ENCODE measurements at places on chromosomes 7 and 10.

- DNase-seq = no peak
Measured at GRCh38 chr10:77228559-77228958, 409.0 kb downstream of the KCNMA1 start.

DNA sequence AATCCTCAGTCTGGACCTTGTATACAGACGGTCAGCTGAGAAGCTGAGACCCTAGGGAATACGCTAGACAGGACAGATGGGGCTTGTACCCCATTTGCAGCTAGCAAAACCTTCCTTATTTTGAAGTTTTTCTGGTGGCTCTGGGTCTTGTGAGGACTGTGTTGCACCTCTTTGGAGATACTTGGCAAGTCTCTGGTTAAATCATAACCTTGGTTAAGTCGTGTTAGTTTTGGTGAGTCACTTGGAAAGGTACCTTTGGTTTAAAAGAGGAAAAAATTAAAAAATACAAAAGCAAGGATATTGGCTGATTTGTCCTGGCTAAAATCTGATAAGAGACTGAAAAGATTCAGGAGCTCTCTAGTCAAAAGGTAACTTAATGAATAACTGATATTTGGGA is 140.6 kb downstream of the COBL start:
- no peak for DNase-seq

DNA sequence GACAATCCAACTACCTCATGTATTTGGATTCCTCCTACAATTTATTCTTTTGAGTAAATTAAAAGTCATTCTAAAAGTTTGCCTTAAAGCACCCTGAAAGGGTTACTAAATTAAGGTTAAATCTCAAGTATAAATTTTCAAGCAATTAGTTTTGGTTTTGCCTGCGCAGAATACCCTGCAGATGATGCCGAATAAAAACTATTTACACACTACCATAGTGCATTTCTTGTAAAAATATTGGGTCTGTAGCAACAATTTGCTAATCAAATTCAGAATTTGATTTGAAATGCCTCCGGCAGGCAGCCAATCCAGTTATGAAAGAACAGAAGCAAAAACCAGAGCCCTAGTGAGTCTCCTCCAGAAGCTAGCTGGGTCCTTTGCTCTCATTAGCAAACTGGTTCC is 122.2 kb downstream of the TWIST1 start:
- DNase-seq = no peak

DNA sequence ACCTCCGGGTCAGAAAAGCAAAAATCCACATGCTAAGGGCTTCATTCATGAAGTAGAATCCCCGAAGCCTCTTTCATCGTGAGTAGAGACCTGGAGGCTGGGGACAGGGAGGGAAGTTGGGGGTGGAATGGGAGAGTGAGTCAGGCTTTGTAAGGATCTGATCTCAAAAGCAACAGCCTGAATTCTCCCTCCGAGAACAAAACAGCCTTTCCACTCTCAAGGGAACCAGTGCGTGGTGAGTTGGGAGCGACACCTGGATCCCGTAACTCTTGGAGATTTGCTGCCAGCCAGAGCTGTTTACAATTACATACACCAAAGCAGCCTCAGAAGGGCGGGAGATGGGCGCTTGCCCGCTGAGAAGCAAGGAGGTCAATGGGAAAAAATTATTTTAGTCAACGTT is 10.8 kb downstream of the AFAP1L2 start:
- no peak for DNase-seq

- no peak for DNase-seq
Measured at GRCh38 chr7:99594948-99595745, 2.9 kb upstream of the TMEM225B start.

DNA sequence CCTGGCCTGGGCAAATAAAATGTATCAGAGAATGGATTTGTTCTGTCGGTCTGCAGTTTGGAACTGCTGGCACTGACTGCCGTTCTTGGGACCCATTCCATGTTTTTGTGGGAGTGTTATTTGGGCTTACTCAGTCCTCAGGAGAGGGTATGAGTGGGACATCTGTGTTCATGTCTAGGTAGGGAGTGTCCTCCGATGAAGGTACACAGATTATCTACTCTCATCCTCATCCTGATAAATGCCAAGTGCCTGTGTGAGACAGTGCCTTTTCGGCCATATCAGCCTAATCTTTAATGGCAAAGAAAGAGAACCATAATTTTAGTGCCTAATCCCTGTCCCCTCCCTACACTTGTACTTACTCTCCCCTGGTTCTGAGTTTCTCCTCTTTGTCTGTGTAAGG is 409.4 kb downstream of the REEP3 start:
- DNase-seq = no peak

DNA sequence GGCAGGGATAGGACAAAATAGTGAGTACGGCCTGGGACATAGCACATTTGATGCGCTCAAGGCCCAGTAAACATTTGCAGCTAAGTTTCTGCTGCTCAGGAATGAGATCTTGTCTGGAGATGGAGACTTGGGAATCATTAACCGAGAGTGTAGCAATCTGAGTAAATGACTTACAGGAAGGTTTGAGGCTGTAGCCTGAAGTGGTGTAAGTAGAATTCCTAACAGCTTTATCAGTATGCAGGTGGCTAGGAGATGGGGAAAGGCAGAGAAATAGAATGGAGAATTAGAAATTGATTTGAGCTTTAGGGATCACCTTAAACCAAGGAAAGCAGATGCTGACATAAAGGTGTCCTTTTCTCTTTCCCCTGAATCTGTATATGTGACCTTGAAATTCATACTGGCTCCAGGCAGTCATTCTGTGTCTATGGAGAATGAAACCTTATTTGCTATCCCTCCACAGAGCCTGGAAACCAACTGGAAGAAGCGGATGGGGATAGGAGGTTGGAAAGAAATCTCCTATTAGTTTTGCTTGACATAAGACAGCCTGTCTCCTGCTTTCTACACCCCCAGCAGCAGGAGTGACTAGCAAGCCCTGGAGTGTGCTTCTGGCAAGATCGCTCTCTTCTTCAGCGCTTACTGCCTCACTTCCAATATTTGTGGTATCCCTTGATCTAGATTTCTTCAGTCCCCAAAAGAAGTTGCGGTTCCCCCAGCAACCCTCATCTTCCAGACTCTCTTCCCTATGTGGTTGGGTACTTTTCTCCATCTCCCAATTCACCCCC is 6.4 kb upstream of the PON2 start:
- no peak for DNase-seq

DNA sequence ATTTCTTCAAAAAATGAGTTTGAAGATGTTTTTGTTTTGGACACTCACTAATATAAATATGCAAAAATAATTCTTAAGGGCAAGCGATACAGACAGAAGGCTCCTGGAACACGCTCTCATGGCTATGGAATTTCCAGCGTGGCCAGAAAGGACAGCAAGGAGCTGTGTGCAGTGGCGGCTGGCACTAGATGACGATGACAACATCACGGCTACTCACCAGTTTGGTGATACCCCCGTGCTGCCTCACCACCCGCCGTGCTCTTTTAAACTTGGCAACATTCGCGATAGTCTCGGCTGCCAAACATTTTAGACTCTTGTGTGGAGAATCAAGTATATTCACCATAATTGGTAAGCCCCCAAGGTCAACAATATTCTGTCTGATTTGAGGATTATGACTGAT is 54.9 kb downstream of the ODAD2 start:
- DNase-seq = no peak

DNA sequence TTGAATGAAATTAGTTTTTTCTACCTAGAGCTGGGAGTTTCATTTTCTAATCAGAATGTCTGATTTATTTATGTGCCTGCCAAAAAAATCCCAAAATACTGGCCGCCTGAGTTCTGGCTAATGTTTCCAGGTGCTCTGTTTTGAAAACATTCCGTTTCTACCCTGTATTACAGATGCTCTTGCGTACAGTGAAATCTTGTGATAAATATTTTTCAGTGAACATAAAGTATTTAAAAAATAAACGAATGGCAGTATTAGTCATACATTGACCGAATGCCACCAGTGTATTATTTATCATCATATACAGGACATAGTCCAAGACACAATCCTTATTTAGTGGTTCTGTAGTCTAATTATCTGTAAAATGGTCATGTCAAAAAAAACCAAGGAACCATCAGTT is 102.8 kb downstream of the KAT6B start:
- DNase-seq = no peak

- no peak for DNase-seq
Measured at GRCh38 chr10:60312818-60313588, 76.7 kb downstream of the ANK3 start.

- no peak for DNase-seq
Measured at GRCh38 chr10:126063353-126063791, 167.0 kb downstream of the FANK1 start.

DNA sequence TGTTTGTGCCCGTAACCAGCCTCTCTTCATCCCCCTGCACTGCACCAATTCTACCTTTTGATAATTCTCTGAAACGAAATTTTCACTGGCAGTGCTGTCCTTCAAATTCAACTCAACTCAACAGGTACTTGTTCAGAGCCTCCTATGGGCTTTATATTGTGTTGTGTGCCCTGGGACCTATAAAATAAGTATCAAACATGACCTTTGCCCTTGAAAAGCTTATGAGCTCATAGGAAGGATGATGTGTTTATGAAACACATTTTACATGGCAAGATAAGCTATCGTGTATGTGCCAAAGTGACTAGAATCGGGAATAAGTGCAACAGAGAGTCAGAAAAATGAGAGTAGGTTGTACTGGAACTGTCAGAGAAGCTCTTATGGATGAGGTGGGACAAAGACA is 923.5 kb downstream of the LRMDA start:
- no peak for DNase-seq

GRCh38 chr10:32077896-32078485 is 21.8 kb upstream of the KIF5B start:
- no peak for DNase-seq

- DNase-seq = no peak
Measured at GRCh38 chr7:2259480-2259879, 17.5 kb downstream of the NUDT1 start.

DNA sequence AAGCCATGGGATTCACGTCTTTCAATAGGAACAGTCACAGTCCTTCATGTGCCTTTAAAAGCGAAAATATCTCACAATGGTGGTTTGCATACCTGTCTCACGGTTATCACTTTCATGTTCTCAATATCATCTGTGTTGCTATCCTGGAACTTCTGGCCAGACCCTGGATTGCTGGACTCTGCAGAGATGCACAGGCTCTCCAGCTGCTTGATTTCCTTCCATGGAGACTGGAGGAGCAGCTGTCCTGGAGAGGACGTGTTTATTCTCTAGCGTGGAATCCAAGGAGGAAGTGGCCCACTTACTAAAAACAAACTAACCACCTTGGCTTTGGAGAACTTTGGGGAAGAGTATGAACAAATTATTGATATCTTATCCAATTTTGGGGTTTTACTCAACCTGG is 16.5 kb downstream of the BTBD16 start:
- no peak for DNase-seq

GRCh38 chr10:105042906-105043552 is 401.9 kb downstream of the SORCS3 start:
- no peak for DNase-seq

GRCh38 chr7:41047211-41047610 is 655.7 kb downstream of the INHBA start:
- peak; percentile 25 for DNase-seq

GRCh38 chr7:27611059-27611458 is 51.6 kb downstream of the HIBADH start:
- no peak for DNase-seq

DNA sequence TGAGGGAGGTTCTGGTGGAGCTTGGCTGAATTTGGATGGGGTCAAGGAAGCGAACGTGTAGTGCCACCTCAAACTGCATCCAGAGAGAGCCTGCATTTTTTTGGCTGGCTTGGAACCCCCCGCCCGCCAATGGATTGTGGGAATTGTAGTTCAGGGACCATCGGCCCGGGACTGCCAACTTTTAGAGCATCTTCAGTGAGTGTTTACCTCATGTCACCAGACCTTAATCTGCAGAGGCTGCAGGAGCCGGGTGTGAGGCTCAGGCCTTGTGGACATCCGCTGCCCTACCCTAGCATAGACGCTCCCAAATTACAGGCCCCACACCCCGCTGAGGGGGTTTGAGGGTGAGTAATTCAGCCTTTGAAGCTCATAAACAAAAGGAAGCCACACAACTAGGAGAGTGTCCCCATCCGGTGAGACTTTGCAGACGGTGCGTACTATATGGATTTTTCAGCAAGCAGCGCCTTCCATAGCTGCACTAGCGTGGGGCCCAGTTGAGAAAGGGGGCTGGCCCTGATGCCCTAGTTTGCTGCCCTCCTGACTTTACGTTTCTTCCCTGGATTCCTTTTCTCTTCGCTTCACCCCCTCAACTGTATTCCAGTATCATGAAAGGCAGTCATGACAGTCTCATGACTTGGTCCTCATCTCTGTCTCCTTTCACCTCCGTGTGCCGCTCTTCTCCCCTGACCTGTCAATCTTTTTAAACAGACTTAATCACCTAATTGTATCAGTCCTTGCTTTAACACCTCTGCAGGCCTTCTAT is 717 bp downstream of the CNPY4 start:
- peak; percentile 41 for DNase-seq

DNA sequence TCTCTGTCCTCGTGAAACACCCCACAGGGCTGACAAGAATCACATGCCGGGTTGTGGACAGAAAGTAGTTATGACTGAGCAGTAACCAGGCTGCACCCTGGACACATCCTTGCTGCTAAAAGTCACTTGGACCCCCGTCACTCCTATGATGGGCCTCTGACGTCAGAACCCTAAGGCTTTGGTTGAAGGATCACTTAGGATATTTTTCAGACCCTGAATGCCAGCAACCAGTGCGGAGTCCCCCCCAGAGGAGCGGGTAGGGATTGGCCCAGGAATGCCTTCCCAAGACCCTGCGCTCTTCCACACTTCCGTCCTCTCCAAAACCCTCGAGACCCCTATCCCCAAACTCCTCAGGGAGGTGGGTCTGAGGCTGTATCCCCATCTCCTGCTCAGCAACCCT is 52.1 kb downstream of the CFAP46 start:
- no peak for DNase-seq

- no peak for DNase-seq
Measured at GRCh38 chr7:90007001-90007654, 147.1 kb upstream of the STEAP1 start.

- no peak for DNase-seq
Measured at GRCh38 chr7:119395024-119395423, 878.0 kb upstream of the KCND2 start.

DNA sequence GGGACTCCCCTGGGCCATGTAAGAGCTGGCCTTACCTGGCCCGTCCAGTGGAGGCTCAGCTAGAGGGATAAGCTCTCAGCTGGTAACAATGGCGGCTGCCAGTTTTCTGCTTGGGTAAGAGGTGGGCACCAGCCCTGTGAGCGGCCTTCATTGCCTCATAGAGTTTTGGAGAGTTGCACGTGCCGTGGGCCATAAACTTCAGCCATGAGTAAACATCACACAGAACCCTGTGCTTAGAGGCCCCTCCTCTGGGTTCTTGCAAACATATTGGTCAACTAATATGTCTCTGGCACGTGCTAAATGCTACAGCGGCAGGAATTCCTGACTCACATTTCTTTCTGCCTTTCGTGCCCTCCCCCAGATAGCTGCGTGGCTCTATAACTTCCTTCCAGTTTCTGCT is 103.9 kb upstream of the LEP start:
- DNase-seq = no peak

Data from NCI-H524 (cell line).